ENCODE measurements at places on chromosomes 2 and 18.
A peak's percentile ranks its signal among the peaks of the same experiment; 100 is the strongest.

DNA sequence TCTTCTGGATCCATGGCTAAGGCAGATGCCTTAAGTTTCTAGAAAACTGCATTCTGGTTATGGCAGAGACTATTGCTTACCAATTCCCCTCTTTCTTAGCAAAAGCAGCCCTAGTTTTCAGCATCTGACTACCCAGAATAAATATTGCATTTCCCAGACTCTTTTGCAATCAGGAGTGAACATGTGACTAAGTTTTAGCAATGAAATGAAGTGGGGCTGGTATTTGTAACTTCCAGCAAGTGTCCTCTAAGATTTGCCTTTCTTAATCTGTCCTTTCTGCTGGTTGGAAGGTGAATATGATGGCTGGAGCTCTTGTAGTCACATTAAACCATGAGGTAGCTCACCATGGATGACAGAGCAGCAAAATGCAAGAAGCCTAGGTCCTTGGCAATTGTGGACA is 132.9 kb upstream of the PKDCC start:
- no peak for DNase-seq

- DNase-seq = no peak
Observed at GRCh38 chr18:10201659-10202058, 252.8 kb upstream of the APCDD1 start.

DNA sequence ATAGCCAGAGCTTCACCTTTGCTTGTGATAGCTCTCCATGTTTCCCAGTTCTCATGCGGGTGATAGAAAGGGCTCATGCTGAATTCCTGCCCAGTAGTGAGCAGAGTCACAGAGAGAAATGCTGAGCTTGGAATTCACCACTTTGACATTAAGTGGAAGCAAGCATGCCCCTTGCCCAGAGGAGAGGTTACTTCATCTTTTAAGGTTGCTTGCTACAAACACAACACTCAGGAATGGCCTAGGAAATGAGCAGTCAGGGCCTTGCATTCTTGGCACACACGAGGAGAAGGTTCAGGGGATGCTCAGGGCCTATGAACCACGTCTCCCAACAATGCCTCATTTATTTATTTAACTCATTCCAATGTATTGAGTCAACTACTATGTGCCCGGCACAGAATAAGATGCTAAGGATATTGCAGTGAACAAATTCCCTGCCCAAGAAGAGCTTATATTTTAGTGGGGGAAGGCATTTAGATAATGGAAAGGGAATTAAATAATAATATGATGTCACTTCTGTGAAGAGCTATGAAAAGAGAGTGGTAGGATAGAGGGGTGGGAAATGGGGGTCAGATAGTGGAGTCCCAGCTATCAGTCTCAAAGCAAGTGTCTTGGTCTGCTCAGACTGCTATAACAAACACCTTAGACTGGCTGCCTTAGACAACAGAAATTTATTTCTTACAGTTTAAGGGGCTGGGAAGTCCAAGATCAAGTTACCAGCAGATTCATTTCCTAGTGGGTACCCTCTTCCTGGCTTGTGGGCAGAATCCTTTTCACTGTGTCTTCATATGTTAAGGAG is 42.1 kb downstream of the DDX18 start:
- peak; percentile 94 for DNase-seq

- no peak for DNase-seq
Observed at GRCh38 chr18:3260995-3261372, 949 bp upstream of the MYL12B start.

GRCh38 chr2:230942920-230943896 is 18.2 kb upstream of the GPR55 start:
- no peak for DNase-seq

- no peak for DNase-seq
Observed at GRCh38 chr18:22031611-22032010, 137.8 kb upstream of the GATA6 start.

- DNase-seq = no peak
Observed at GRCh38 chr18:55861266-55861665, 273.3 kb upstream of the TCF4 start.

GRCh38 chr18:62088156-62088555 is 98.7 kb downstream of the PIGN start:
- DNase-seq = no peak

DNA sequence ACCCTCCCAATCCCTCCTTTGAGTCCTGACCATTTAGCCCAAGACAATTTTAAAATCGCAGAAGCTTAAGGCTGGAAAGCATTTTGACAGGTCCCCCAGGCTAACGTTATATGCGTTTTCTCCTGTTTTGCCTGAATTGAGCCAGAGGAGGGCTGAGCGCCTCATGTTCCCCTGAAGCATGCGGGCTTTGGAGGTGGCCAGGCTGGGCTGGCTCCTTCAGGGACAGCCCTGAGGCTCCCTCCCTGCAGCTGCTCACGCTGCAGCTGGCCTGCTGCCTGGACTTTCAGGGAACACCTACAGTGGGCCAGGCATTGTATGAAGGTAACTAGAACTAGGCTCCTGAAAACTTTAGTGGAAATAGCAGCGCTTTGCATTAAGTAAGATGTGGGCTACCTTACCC is 179.2 kb downstream of the ACKR3 start:
- no peak for DNase-seq

DNA sequence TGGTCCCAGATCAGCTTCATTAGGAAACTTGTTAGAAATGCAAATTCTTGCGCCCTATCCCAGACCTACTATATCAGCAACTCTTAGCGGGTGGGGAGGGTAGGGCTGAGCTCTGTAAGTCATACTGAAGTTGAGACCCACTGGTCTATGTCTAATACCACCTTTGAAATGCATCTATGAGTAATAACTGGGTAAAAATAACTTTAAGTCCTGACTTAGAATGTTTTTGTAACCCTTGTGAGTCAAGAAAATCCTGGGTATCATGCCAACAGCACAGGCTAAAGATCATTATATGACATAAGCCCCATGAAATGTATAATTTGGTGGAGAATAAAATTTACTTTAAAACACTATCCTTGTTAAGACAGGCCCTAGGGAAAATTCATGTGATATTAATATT is 41.4 kb downstream of the PRKD3 start:
- peak; percentile 67 for DNase-seq

All from GM04503 (cell line).